ENCODE measurements at places on chromosomes 7 and 10.

GRCh38 chr7:12458520-12459131 lies 55.0 kb upstream of the VWDE start:
- DNase-seq = no peak

GRCh38 chr10:75207079-75207856 lies 3.3 kb upstream of the VDAC2 start:
- no peak for DNase-seq

DNA sequence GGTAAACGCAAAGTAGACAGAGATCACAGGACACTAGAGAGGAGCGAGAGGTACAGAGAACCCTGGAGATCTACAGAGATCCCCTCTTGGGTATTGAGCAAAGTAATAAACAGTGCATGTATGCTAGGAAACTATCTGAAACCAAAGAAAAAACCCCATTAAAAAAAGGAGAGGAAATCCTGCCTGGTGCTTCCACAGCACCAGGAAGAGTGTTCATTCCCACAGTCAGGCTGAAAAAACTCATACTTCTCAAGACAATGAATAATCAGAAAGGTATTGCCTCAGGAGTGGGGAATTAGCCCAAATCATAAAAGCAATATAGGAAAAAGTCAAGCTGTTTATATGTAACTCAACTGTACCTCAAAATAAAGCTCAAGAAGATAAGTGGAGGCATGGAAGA lies 59.1 kb downstream of the ANKRD26 start:
- no peak for DNase-seq

DNA sequence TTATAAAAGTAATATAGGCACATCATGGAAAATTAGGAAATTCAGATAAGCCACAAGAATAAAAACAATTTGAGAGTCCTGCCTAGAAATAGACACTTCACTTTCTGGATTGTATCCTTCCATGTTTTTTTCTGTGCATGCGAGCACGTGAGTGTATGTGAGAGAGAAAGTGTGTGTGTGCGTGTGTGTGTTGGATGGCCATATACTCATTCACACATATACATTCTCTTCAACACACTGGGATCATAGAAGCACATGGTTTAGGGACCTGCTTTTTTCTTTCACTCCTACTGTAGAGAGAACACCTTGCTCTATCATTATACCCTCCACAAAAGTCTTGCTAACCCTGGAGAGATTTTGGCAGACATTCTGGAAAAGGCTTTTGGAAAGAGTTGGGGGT lies 7.5 kb downstream of the FFAR4 start:
- no peak for DNase-seq

DNA sequence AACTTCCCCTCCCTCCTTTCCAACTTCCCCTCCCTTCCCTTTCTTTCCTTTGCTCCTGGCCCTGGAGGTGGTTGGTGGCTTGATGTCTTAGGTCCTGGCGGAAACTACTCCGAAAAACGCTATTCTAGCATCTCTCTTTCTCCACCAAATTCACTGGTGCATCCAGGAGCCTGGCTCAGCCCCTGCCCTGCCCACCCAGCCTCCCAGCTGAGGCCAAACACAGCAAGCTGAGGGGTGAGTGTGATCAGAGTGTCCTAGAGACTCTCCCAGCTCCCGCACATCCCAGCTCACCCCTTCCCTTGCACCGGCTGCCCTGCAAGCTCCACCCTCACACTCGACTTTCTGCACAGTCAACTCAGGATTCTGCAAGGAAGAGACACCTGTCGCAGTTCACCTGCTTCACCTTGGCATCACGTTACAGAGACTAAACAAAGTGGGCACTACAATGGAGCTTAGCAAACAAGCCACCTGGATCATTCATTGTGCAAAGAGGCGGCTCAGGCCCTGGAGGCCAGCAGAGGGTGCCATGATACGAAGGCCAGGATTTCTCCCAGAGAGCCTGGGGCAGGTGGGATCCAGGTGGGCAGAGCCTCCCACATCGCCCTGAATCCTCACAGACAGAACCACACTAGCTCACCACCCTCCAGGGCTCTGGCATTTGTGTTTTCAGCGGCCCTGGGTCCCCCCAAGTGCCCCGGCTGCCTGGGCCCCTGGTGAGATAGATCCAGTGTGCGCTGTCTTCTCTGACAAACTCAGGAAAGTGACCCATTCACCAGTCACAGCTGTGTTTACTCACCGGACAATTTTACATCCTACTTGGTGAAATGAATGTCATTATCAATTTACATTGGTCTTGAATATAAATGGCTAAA lies 169.6 kb downstream of the TCERG1L start:
- no peak for DNase-seq

- no peak for DNase-seq
Measured at GRCh38 chr10:48907730-48908129, 31.9 kb downstream of the LRRC18 start.

GRCh38 chr10:115171392-115171960 lies 78.3 kb downstream of the ATRNL1 start:
- no peak for DNase-seq

GRCh38 chr7:112887337-112887736 lies 97.1 kb upstream of the TMEM168 start:
- no peak for DNase-seq

- DNase-seq = no peak
Measured at GRCh38 chr10:16816830-16817124, 447 bp downstream of the RSU1 start.

DNA sequence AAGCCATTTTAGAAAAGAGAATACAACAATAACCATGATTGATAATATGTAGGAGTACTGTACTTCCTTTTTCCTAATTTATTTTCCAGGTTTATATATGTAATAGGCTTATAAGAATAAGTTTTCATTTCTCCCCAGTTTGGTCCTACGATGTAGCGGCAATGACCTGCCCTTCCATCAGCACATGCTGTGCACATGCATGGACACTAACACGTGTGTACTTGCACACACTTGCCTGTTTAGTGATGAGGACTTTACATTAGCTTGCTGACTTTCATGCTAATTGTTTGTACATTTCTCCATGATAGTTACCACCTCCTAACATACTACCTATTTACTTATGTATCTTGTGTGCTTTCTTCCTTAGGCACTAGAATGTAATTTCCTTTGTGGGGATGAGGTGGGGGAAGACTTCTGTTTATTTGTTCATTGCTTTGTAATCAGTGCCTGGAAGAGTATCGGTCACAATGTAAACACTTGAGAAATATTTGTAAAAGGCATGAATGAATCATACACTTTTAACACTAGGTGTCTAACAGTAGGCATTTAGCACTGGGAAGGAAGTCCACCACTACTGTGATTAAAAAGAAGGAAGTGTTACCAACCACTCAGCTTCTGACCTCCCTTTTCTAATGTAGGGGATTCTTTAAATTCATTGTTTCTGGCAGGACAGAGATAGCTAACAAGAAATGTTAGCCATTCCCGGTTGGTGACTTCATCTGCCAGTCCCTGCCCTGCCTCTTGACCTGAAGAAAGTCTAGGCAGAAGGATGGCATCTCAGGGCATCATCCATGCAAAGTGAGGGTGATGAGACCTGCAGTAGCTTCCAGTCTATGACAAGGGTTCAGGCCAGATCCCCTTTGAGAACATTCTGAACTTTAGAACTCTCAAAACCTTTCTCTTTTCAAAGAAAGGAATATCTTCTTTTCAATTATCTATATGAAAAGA lies 120.2 kb upstream of the RAB18 start:
- DNase-seq = no peak

- DNase-seq = no peak
Measured at GRCh38 chr7:54615537-54615936, 73.4 kb downstream of the VSTM2A start.

DNA sequence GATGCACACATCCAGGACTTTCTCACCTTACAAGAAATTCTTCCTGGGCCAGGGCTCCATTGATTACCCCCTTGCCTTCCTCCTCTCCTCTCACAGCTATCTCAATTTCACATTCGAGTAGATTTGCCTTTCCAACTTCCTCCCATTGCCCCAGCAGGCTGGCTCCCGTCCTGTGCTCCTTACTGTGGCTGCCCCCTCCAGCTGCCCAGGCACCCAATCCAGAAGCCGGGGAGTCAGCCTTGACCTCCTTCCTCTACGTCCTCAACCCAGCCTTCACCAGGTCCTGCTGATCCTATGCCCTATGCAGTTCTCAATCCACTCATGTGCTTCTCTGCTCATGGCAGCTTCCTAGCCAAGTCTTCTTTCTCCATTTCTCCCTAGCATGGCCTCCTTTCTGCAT lies 85.7 kb upstream of the GPR26 start:
- peak; percentile 6 for DNase-seq

- no peak for DNase-seq
Measured at GRCh38 chr7:132394283-132395198, 181.7 kb downstream of the PLXNA4 start.

DNA sequence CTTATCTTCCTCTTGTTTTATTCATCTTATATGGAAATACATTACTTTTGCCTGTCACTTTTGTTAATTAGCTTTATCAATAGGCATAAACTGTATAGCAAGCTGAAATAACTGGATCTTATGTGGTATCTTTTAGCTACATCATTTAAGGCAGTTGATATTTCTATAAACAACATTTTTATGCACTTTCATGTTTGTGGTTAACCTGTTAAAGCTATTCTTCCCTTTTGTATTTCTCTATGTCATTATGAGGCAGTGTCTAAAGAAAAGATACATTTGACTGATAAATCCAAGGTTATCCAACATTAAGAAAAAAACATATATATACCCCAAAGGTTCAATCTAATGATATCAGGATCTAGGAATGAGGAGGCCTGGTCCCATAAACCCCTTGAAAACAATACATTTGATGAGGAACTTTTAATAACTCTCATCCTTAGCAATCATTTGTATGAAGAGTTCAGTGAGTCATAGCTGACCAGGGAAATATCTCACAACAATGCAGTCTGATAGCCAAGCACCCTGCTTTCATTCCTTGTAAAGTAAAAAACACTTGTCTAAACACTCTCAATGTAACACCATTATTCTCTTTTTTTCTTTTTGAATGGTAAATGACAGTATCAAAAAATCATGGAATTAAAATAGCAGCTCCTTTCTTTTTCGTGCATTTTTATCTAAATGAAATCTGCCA lies 300.9 kb downstream of the NEBL start:
- DNase-seq = no peak

DNA sequence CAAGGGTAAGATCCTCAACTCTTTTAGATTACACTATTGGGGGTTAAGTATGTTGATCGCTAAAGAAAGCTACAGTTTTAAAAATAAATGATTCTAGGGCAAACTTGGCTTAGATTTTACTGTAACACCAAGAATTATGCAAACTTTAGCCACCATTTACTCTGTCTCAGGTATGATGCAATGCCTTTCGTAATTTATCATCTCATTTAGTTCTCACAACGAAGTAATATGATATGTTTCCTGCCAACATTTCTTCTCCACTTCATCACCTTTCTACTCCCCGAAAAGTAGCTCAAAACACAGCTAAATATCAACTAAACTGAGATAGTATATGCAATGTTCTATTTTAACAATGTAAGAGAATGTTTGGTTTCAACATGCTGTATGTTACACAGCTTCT lies 21.1 kb downstream of the FAM133B start:
- DNase-seq = no peak

GRCh38 chr10:133241501-133242205 lies 4.0 kb downstream of the VENTX start:
- DNase-seq = no peak

DNA sequence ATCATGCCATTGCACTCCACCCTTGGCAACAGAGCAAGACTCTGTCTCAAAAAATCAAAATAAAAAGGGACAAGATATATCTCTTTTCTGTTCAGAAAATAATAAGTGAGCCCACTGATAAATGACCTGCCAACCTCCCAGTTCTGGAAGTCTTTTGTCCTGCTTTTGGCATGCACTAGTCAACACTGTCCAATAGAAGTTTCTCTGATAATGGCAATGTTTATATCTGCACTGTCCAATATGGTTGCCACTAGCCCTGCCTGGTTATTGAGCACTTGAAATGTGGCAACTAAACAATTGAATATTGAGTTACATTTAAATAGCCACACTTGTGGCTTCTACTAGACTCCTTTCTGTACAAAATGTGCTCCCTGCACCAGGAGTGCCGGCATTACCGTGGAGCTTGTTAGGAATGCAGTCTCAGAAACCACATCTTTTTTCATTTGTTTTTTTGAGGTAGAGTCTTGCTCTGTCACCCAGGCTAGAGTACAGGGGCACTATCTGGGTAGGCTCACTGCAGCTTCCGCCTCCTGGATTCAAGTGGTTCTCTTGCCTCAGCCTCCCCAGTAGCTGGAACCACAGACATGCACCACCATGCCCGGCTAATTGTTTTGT lies 229.7 kb downstream of the CACNB2 start:
- DNase-seq = no peak

- DNase-seq = no peak
Measured at GRCh38 chr7:90613088-90613498, 17.0 kb downstream of the CDK14 start.

DNA sequence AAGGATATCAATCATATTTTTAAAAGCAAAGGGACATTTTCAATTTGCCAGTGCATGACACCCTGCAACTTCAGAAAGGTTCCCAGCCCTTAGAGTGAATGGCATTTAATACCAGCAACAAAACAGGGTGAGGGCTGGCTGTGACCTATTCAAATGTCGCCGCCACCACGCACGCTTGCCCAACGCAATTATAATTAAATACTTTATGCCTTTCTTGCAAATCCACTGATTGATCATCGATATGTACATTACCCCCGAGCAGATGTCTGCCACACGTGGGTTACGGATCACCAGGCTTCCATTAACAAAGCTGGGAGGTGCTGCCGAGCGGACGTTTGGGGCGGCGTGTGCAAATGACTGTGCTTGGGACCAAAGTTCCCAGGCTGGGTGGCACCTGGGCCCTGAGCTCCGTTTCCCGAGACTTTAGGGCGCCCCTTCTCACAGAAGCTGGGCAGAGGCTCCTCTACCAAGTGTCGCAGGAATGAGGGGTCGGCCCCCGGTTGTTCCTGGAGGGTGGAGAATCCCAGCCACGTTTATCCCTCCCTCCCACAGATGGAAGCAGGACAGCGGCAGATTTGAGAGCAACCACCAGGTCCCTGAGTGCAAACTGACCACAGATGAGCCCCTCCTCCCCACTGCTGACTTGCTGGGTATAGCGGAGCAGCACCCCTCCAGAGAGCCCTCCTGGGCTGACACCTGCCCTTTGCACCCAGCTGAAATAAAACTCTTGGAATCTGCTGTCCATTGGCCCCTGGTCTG lies 3.9 kb downstream of the FOXL3 start:
- DNase-seq = peak; percentile 45

DNA sequence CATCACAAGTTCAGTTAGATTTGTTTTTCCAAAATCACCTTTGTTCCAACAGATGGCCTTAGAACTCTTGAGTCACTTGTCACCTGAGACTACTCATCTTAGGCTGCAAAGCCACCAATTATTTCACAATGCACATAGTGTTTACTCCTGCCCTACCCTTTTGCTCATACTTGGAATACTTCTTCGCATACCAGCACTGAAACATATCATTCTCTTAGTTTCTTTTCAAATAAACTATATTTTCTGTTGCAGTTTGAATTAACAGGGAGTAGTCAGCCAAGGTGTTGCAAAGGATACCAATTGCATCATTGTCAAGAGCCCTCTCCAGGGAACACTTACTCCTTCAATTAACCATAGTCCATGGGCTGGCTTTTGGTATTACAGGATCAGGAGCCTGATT lies 71.0 kb downstream of the CASD1 start:
- no peak for DNase-seq

- no peak for DNase-seq
Measured at GRCh38 chr10:15420858-15421257, 49.8 kb upstream of the FAM171A1 start.
